ENCODE measurements at places on chromosomes 3 and 15.

- no peak overlapping the region for H3K4me3 ChIP-seq
- H3K27ac ChIP-seq, result no peak overlapping the region
- H3K36me3 ChIP-seq, result no peaks in the 10 kb centered on the region
- DNase-seq, result no peak
- H3K27me3 ChIP-seq, result no peaks in the 10 kb centered on the region
Measured at GRCh38 chr3:143337387-143337786, 217.8 kb downstream of the CHST2 start.

DNA sequence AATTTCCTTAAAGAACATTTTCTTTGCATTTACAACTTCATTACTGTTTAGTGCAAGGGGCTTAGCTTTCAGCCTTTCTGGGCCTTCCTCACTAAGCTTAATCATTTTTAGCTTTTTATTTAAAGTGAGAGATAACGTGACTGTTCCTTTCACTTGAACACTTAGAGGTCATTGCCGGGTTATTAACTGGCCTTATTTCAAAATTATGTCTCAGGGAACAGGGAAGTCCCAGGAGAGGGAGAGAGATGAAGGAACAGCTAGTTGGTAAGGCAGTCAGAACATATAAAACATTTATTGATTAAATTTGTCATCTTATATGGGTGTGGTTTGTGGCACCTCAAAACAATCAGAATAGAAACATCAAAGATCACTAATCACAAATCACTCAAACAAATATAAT lies 268.7 kb downstream of the TIGIT start:
- no peaks in the 10 kb centered on the region for H3K36me3 ChIP-seq
- H3K4me3 ChIP-seq, result no peak overlapping the region
- DNase-seq, result no peak

DNA sequence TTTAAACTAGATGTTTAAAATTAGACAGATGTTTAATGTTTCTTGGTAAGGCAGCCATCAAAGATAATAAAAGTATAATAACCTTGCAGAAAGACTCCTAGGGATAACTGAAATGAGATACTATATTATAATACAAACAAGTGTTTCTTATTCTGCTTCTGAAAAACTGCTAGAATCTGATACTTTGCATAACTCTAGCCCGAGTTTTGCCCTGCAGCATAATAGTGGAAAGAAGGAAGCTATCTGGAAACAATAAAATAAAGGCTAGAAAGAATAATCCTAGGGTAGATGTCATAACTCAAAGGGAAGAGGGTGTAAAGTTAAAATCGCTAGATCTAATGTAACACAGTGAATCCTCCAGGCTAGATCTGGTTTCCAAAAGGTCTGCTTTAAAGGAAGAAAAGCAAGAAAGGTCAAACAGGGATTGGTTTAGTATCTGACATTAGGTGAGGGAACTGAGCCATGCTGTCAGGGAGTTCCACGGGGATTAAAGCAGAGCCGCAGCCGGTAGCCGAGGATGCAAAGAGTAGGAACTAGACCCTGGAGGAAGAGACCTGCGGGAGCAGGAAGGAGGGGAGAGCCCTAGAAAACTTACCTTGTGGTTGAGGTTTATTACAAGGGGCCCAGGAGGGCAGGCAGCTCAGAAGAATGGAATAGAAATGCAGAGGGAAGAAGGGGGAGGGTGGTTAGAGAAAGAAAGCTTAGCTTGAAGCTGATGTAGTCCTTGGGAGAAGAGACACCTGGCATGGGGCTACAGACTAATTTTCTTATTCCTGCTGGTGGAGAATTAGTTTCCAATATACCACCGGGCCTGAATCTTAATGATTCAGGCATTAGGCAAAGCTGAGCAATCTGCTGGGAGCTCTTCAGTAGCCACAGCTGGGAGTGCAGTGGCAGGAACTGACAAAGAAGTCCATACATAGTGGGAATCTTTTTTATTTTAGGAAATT lies 46.1 kb upstream of the TUSC7 start:
- DNase-seq, result no peak
- no peak overlapping the region for H3K27ac ChIP-seq
- no peaks in the 10 kb centered on the region for H3K27me3 ChIP-seq
- no peaks in the 10 kb centered on the region for H3K36me3 ChIP-seq
- H3K4me3 ChIP-seq, result no peak overlapping the region

DNA sequence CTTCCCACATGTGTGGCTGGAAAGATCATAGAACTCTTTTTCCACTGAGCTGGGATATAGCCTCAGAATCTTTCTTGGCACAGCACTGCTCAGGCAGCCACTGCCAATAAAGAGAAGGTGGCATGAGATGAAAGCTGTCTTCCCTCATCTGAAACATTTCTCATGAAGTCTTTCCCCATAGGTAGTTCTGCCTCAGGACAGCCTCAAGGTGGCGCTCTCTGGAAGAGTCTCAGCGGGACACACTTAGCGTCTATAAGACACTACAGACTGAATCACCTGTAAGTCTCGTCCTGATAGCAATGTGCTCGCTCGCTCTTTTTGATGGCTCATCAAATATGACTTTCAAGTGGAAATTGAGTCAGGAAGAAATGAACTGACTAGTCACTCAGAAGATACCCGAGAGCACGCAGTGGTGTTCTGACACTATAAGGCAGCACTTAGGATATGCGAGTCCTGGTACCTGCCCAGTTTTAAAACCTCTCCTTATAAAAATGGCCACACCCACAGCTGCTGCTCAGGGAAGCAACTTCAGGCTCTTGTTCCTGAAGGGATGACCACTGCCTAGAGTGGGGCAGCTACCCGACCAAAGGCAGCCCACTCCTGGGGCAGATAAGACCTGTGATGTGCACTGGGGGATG lies 269.5 kb downstream of the SUCLG2 start:
- no peak overlapping the region for H3K27ac ChIP-seq
- no peak overlapping the region for H3K4me3 ChIP-seq
- DNase-seq, result peak; percentile 41
- peaks cover 7% of the 10 kb centered on the region for H3K4me1 ChIP-seq
- H3K27me3 ChIP-seq, result no peaks in the 10 kb centered on the region

DNA sequence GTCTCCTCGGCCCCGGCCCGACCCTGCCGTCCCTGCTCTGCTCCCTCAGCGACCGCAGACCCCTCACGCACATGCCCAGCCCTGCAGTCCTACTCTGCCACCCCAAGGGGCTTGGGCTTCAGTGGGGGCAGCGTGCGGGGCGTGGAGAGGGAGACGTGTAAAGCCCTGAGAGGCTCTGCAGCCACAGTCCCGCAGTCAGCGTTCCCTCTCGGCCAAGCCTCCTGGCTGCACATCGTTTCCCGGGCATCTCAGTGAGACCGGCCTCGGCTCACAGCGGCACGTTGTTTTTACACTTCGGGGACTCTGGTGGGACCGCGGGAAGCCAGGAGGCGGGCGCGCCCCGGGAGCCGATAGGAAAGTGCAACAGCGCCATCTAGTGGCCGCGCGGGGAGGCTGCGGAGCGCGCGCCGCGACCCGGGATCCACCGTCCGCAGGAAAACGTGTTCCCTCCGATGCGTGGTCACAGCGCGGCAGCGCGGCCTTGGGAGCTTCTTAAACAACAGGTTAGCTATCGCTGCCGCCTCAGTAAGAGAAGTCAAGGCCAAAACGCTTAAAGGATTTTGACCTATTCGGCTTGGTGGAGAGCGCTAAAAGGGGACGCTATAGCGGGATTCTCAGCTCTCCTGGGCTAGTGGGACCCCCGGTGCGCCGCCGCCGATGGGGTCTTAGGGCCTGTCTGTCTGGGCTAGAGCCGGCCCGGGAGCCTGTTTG lies 226.8 kb upstream of the IGF1R start:
- H3K27ac ChIP-seq, result no peak overlapping the region
- H3K4me3 ChIP-seq, result no peak overlapping the region
- no peaks in the 10 kb centered on the region for H3K36me3 ChIP-seq

DNA sequence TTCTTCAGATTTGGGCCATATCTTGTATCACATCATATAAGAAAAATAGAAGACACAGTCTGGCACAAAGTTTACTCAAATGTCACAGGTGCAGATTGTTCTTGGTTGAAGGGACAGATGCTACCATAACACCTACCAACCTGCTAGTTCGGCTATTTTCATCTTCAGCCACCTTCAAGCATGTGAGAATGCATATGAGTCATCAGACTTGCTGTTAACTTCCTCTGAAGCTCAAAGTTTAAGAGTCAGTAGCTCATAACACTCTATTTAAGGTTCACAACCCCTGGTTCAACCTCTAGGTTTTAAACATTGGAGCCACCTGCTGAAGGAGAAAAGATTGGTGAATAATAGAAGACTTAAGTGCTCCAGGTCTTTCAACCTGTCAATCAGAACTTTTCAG lies 522.8 kb downstream of the NLGN1 start:
- H3K4me1 ChIP-seq, result no peaks in the 10 kb centered on the region
- H3K27me3 ChIP-seq, result no peaks in the 10 kb centered on the region
- H3K36me3 ChIP-seq, result no peaks in the 10 kb centered on the region
- no peak overlapping the region for H3K27ac ChIP-seq

DNA sequence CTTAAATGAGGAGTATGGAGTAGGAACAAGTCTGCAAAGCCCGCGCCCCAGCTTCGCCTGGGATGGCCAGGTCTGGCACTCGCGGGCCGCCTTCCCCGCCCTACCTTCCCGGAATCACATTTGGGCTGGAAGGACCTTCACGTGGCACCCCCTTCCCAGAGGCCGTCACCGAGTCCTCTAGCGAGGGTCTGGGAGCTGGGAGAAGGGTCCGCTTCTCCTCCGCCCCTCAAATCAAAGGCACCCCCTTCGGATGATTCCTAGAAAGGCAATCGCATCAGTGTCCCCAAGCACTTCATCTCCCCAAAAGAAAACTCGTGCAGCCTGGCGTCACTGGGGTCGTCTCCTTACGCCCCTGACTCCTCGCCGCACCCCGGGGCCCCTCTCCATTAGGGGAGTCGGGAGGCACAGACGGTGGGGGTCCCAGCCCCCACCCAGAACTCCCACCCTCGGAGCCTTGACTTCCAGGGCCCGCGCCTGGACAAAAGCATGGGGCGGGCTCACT lies 380 bp downstream of the MYLK start:
- peaks cover 51% of the 10 kb centered on the region for H3K27me3 ChIP-seq
- H3K36me3 ChIP-seq, result peaks cover under 1% of the 10 kb centered on the region
- H3K27ac ChIP-seq, result no peak overlapping the region
- H3K4me1 ChIP-seq, result peaks cover 22% of the 10 kb centered on the region

GRCh38 chr15:65595960-65596359 lies 15.0 kb downstream of the INTS14 start:
- H3K27ac ChIP-seq, result no peak overlapping the region
- peaks cover 34% of the 10 kb centered on the region for H3K36me3 ChIP-seq
- H3K4me1 ChIP-seq, result peaks cover 5% of the 10 kb centered on the region
- no peak overlapping the region for H3K4me3 ChIP-seq

DNA sequence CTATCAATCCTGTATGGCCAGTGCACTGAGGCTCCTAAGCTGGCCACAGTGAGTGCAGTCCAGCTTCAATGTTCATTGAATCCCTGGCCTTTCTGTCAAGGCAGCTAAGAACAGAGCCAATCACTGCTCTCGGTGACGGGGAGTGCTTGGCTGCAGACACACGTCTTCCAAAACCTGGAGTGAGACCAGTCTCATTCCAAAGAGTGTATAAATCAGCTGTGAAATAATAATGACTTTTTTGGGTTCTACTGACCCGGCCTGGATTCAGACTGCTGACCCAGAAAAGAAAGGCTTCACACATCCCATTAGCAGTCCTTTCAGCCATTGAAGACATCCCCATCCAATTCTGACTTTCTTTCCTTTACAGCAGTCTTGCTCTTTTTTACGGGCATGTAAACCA lies 665.5 kb downstream of the GBE1 start:
- no peaks in the 10 kb centered on the region for H3K27me3 ChIP-seq
- no peaks in the 10 kb centered on the region for H3K36me3 ChIP-seq
- DNase-seq, result no peak

GRCh38 chr15:44710236-44711095 lies 657 bp downstream of the PATL2 start:
- peak overlapping the region; percentile 98 for H3K4me3 ChIP-seq
- DNase-seq, result peak; percentile 58
- peaks cover 32% of the 10 kb centered on the region for H3K4me1 ChIP-seq
- peak overlapping the region; percentile 99 for H3K27ac ChIP-seq
- H3K36me3 ChIP-seq, result peaks cover 76% of the 10 kb centered on the region
- H3K27me3 ChIP-seq, result no peaks in the 10 kb centered on the region

- H3K27ac ChIP-seq, result no peak overlapping the region
- H3K27me3 ChIP-seq, result no peaks in the 10 kb centered on the region
- no peak for DNase-seq
- H3K4me3 ChIP-seq, result no peak overlapping the region
- H3K36me3 ChIP-seq, result no peaks in the 10 kb centered on the region
Measured at GRCh38 chr3:174540116-174540908, 318.8 kb upstream of the NAALADL2 start.

DNA sequence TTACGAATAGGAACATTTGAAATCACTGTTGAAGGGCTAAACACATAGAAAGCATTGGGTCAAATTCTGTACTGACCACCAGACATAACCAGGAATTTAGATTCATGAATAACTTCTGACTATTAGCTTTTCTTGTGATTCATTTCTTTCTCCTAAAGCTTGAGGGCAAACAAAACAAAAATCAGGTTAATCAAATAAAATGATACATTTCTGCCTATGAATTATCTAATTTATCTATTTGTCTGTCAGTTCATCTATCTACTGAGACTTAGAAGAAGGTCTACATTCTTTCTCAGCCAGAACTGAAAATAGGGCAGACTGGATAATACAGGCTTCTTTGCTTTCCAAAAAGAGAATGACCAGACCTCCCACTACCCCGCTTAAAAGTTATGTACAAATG lies 65.9 kb upstream of the ST3GAL6 start:
- no peaks in the 10 kb centered on the region for H3K4me1 ChIP-seq
- no peaks in the 10 kb centered on the region for H3K27me3 ChIP-seq
- no peak for DNase-seq
- no peak overlapping the region for H3K27ac ChIP-seq
- H3K4me3 ChIP-seq, result no peak overlapping the region
- H3K36me3 ChIP-seq, result no peaks in the 10 kb centered on the region

- peaks cover 16% of the 10 kb centered on the region for H3K27me3 ChIP-seq
- no peak overlapping the region for H3K27ac ChIP-seq
- no peak for DNase-seq
- no peaks in the 10 kb centered on the region for H3K36me3 ChIP-seq
- H3K4me1 ChIP-seq, result peaks cover 31% of the 10 kb centered on the region
- no peak overlapping the region for H3K4me3 ChIP-seq
Measured at GRCh38 chr3:46183330-46183729, 24.8 kb downstream of the CCR1 start.

- no peak overlapping the region for H3K4me3 ChIP-seq
- peaks cover 33% of the 10 kb centered on the region for H3K4me1 ChIP-seq
- no peak overlapping the region for H3K27ac ChIP-seq
- no peaks in the 10 kb centered on the region for H3K27me3 ChIP-seq
Measured at GRCh38 chr3:15051531-15051930, 13.6 kb downstream of the MRPS25 start.

GRCh38 chr15:84402856-84403608 lies 167.5 kb downstream of the GOLGA6L4 start:
- no peaks in the 10 kb centered on the region for H3K4me1 ChIP-seq
- H3K4me3 ChIP-seq, result no peak overlapping the region
- no peak overlapping the region for H3K27ac ChIP-seq
- no peaks in the 10 kb centered on the region for H3K36me3 ChIP-seq
- DNase-seq, result peak; percentile 14
- H3K27me3 ChIP-seq, result no peaks in the 10 kb centered on the region

DNA sequence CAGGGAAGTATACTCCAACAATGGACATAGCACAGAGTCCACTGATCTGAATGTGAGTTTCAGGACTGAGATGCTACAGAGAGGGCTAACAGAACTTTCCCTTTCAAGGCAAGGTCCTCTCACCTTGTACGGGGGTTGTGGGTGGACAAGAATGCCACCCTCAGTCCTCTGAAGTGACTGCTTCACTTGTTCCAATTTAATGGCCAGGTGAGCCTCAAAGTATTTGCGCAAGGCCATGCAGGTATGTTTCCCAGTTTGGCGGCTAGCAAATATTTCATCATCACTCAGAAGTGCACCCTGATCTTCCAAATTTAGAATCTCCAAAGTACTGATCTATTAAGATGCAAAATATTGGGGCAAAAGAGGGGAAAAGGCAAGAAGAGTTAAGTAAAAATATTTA lies 38.1 kb downstream of the RBM15B start:
- H3K36me3 ChIP-seq, result peaks cover 41% of the 10 kb centered on the region
- H3K27ac ChIP-seq, result no peak overlapping the region
- no peaks in the 10 kb centered on the region for H3K27me3 ChIP-seq
- H3K4me3 ChIP-seq, result no peak overlapping the region
- no peak for DNase-seq
